ENCODE measurements at places on chromosomes 7 and 10. TPM values are rescaled to one million over a fixed set of nuclear protein-coding genes. Genes with fewer than 3 reads are reported as not detected.

DNA sequence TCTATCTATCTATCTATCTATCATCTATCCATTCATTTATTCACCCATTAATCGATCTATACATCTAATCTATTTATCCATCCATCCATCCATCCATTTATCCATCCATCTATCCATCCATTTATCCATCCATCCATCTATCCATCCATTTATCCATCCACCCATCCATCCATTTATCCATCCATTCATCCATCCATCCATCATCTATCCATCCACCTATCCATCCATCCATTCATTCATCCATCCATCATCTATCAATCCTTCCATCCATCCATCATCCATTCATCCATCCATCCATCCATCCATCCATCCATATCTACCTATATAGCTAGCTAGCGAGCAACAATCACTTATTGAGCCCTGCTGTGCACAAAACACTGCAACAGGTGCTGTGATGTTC lies 953.1 kb upstream of the ZNF722 start:
- DNase-seq: no peak

Gene CLDN3
- not detected for total RNA-seq

Gene YKT6
- 136 TPM for total RNA-seq

Gene NUDT1
- 107 TPM for total RNA-seq

DNA sequence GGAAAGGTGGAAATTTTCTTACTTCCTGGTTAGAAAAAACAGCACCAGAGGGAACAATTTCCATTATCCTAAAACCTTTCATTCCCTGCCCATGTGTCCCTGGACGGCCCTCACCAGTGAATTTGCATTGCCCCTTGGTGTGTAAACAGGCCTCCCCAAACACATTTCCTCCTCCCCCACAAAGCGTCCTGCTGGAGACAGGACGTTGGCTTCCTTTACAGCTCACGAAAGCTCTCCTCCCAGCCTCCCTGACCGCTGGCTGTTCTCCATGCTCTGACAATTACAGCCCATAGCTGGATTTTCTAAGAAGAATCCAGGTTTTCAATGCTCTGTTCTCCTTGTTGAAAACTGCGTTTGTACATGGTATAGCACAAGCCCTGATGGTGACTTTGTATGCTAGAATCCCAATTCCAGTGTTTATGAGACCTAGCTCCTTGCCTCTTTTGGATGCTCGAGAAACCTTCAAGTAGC lies 724.2 kb upstream of the CELF2 start:
- DNase-seq: no peak

Gene SFR1
- total RNA-seq: 14.9 TPM

Gene ABCB1
- 0.29 TPM for total RNA-seq

Gene CXCL12
- 0.29 TPM for total RNA-seq

DNA sequence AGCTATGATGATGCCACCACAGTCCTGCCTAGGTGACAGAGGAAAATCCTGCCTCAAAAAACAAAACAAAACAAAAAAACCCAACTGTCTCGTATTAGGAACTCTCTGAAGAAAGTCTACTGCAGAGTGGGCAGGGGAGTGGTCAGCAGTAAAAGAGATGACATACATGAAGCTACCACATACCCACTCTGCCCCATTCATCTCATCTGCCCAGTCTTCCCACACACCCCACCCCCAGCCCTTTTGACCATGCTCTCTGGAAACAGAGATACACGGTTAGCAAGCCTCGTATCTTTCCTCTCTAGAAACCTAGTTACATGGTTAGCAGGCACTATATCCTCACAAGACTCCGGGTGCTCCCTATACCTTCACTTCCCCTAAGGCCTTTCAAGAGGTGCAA lies 8.3 kb downstream of the SLC37A3 start:
- DNase-seq: no peak

- DNase-seq: peak; percentile 97
Measured at GRCh38 chr7:27560706-27561235, 101.9 kb downstream of the HIBADH start.

- no peak for DNase-seq
Measured at GRCh38 chr7:157892751-157893523, 556.1 kb downstream of the DNAJB6 start.

DNA sequence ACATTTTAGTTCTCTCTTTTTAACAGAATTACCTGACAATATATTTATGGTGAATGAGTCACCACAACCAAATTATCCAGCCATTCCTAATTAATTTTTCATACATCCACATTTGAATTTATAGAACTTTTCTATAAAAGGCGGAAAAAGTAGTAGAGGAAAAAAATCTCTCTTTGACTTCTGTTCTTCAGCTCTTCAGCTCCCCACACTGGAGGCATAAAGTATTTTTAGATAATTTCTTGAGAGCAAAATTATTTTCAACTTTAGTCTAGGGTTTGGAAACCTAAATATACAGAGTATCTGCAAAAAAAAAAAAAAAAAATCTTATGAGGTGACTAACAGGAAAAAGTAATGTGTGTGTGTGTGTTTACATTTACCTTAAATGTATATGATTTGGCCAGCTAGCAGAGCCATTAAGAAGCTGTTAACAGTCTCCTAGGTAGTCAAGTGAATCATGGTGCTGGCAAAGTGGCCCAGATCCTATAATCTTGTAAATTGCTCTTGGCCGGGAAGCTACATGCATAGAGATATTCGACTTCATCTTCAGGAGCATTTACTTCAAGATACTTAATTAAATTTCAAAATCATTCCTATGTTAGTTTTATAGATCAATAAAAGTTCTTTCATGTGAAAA lies 383.1 kb upstream of the STEAP1 start:
- no peak for DNase-seq

GRCh38 chr7:36874041-36874440 lies 149.7 kb upstream of the AOAH start:
- no peak for DNase-seq

Gene SLC26A5
- total RNA-seq: not detected

DNA sequence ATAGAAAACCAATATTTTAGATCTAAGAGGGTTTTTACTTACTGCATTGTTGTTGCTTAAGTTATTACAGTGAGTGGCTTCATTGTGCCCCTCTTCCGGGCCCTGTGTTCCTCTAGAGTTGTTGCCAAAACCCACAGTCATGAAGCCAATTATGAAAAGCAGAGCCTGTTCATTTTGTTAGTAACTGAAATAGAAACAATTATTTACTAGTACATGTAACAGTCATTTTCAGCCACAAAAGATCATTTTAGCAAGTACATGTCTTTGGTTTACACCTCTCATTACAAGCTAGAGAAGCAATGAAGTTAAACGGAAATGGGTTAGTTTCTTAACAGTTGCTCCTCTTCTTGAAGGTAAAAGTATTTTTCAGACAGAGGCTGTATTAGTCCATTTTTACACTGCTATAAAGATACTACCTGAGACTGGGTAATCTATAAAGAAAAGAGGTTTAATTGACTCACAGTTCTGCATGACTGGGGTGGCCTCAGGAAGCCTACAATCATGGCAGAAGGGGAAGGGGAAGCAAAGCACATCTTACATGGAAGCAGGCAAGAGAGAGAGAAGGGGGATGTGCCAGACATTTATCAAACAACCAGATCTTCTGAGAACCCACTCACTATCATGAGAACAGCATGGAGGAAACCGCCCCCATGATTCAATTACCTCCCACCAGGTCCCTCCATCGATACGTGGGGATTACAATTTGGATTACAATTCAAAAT lies 380.5 kb downstream of the SFMBT2 start:
- DNase-seq: no peak

- DNase-seq: no peak
Measured at GRCh38 chr10:10385831-10386230, 631.8 kb upstream of the CELF2 start.
